RPMI7951 (cell line): ENCODE measurements at places on chromosomes 7 and 10.

GRCh38 chr7:22433710-22434460 lies 66.1 kb downstream of the STEAP1B start:
- peak; percentile 95 for DNase-seq

DNA sequence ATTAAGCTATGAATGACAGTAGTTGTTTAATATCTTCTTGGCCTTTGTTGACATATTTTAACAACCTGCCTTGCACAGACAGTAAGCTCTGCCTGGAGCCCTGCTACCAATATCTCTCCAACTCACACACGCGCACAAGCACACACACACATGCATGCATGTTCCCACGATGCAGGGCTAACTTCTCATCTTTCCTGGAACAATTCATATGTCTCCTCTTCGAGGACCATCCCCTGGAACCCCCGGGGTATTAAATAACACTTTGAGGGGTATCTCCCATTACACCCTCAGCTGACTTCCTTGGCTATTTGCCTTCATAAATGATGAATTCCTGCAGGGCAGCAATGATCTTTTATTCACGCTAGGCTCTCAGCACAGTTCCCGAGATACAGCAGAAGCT lies 258.0 kb downstream of the TRIL start:
- no peak for DNase-seq

GRCh38 chr10:42882597-42882996 lies 100.0 kb downstream of the BMS1 start:
- DNase-seq, result no peak

- peak; percentile 23 for DNase-seq
Observed at GRCh38 chr7:21923658-21924057, 22.0 kb downstream of the CDCA7L start.

- peak; percentile 59 for DNase-seq
Observed at GRCh38 chr10:9209105-9209798, 1154.8 kb downstream of the GATA3 start.

DNA sequence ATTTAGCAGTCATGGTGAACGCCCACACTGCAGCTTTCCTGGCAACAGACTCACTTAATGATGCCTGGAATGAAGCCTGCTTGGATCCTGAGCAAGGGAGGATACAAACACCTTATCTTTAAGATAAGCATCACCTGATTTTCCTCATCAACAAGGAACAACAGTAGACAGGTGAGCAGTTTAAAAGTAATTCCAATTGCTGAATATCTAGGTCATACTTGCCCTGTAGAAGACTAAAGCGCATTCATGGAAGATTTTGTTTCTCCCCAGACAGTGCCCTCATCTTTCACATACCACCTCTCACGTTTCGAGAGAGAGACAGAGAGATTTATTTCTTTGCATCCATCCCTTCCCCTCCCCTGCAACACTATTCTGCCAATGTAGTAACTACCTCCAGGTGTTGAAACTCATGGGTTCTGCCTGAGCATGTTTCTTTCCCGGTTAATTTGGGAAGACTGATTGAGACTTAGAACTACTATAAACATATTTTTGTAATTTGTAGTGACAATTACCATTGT lies 660.7 kb downstream of the PARD3 start:
- no peak for DNase-seq

DNA sequence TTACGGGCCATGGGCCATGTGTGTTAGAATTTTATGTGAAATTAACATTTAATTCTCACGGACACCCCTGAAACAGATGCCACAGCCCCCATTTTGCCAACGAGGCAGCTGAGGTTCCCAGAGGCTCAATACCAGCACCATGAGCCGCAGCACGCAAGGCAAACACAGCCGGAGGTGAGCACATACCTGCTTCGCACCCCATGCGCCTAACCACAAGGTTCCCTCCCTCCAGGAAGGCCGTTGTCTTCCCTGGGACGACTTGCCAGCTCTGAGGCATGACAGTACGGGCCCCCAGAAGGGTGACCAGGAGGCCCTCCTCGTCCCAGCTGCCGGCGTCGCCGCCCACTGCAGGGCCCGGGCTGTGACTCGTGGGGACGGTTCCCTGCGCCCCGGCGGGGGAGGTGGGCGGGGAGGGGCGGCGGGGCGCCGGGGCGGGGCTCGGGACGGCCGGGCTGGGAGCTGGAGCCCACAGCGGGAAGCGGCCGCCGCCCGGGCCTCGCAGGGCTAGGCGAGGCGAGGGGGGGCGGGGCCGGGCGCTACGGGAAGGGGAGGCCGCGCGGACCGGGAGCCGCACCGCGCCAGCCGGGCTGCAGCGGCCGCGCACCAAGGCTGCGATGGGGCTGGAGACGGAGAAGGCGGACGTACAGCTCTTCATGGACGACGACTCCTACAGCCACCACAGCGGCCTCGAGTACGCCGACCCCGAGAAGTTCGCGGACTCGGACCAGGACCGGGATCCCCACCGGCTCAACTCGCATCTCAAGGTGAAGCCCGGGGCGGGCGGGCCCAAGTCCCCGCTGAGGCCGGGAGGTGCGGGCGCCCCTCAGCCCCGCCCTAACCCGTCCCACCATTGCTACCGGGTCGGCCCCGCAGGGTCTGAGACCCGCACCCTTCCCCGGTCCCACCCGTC lies at the start of gene CAV2:
CAV2 (plus strand) TSS at position 571 of the 910 bp plus-strand sequence; CDS start at position 615, 44 bp downstream.
- peak; percentile 72 for DNase-seq
